Brain (organoid and tissue), 16 donors: ENCODE measurements at places on chromosomes 5 and 9.

DNA sequence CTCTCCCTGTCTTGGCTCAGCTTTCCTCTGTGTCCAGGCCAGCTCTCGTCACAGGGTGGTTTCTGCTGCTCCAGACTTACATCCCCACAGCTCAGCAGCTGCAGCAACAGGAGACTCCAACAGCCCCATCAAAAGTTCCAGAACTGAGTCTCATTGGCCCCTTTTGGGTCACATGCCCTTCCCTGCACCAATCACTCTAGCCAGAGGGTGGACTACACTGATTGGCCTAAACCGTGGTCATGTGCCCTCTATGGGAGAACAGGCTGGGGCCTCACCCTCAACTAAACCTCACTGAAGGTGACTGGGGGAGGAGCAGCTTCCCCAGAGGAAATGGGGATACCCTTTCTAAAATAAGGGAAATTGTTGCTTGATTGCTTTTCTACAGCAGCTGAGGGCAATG lies 44.4 kb upstream of the CPLX2 start:
- no peak for DNase-seq

- DNase-seq = no peak
These were observed 89.9 kb downstream of the HSPA4 start for GRCh38 chr5:133141746-133142145.

DNA sequence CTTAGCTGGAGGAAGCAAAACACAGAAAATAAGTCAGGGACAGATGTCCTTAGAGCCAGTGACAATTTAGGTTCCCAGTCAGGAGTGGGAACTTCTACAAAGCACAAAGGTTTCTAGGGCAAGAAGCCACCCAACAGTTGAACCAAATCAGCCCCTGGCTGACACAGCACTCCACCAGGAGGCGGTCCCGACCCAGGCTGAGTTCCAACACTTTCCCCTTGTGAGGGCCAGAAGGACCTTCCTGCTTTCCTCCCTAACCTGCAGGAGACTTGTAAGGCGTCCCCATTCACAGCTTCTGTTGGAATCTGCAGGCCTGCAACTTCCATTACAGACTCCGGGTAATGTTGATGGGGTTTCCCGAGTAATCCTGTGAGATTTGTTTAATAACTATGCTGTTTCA lies 416.4 kb upstream of the IRX1 start:
- no peak for DNase-seq

GRCh38 chr5:97417986-97418385 lies 234.9 kb upstream of the RIOK2 start:
- DNase-seq = no peak

- no peak for DNase-seq
These were observed 8.7 kb upstream of the RANBP6 start for GRCh38 chr9:6024035-6024554.

DNA sequence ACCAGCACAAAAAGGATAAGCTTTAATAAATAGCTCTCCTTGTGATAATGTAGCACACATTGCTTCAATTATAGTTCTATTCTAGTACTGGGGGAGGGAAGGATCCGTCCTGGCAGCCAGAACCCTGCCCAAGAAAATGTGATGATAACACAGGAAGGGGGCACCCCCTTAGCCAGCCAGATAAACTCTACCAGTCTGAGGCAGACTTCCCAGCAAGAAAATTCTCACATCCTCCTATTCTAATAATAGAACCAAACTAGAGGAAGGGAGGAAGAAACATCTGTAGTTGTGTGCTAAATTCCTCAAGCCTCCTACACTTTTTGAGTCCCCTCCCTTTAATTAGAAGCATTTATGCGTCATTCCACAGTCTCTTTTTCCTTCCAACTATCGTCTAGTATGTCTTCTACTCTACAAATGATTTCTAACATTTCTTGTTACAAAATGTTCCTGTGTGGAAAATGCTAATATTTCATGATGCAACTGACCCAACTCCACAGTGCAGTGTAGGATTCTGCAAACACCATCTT lies 261.0 kb downstream of the SEMA5A start:
- DNase-seq = peak; percentile 33

DNA sequence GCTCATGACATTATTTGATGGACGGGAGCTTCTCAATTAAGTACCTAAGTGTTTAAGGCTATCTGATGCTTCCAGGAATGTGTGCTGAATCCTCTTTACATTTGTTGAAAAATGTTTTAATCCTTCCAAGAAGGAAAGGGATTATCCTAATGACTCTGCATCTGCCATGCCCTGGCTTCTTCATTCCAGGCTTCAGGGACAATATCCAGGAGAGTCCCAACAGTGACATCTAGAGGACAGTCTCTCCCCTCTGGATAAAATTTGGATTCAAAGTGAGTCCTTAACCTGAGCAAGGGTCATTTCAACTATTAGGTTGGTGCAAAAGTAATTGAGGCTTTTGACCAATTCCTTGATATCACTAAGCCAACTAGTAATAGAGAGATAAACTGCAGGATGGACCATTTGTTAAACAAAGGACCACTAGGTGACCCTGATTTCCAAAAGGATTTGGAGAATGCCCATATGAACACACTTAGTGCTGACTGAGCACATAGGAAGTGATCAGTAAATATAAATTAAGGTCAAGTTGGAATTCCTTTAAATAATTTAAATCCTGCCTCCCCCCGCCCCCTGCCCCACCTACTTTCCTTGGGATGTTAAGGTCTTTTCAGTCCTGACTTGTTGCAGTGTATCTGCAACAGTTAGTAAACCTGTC lies 19.1 kb downstream of the TNFSF8 start:
- DNase-seq = peak; percentile 81

DNA sequence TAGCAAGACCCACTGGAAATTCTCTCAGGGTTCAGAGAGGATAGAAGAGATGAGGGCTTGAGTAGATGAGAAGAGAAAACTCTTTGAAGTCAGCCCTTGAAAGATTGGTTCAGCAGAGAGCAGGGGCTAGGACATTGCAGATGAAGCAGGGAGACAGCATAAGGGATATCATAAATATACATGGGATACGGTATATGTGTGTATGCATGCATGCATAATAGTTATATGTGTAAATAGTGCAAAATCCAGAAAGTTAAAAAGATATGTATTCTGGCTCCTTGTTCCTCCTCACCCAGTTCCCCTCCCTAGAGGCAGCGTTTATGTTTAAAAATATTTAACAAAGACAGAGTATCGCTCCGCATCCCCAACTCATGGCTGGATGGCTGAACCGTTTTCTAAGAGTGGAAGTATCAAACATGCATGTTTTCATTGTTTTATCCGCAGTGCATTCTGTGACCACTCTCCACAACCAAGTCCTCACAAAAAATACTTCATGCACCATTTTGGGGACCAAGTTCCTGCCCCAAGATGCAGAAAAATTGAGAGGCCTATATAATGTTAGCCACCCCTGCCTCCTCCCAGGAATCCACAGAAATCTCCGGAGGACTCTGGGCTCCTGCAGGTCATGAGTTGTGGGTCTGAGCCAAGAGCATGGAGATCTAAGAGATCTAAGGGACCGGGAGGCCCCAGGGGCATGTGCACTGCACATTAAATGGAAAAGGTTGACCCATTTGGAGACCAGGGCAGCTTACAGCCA lies 119.5 kb downstream of the MTX3 start:
- DNase-seq = peak; percentile 64

DNA sequence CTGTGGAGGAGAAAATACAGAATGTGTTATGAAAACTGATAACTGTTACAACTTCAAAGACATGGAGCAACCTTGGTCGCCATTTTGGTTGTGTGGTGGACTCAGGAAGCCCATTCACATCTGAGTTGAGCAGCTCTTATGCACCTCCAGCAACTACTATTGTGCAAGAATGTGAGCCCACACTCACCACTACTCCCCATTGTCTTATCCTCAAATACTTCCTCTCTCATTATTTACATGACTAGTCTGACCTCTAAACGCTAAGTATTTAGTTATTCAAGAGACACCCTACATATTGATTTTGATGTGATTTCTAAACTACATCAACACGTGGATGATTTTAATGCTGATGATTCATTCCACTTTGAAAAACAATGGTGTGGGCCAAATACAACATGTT lies 516.6 kb upstream of the CLINT1 start:
- no peak for DNase-seq

DNA sequence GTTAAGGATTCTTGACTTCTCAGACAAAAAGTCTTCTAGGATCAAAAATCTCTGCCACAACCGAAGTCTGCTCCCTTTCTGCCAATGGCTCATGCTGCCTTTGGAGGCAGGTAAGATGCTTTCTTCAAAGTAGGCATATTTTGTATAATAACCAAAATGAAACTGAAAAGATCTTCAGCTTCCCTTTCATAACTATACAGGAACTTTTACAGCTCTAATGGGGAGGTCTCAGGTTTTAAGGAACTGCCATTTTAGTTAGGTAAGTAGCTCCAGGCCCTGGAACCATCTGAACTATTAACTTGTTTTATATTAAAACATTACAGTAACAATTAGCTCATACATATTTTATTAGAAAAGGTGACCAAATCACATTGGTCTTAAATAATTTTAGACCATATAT lies 110.9 kb upstream of the FREM1 start:
- no peak for DNase-seq

- no peak for DNase-seq
These were observed 179.6 kb upstream of the SGCD start for GRCh38 chr5:156147261-156147943.

GRCh38 chr5:10690460-10691440 lies 70.3 kb downstream of the DAP start:
- DNase-seq = peak; percentile 93

GRCh38 chr9:85332487-85332886 lies 409.3 kb downstream of the AGTPBP1 start:
- no peak for DNase-seq

DNA sequence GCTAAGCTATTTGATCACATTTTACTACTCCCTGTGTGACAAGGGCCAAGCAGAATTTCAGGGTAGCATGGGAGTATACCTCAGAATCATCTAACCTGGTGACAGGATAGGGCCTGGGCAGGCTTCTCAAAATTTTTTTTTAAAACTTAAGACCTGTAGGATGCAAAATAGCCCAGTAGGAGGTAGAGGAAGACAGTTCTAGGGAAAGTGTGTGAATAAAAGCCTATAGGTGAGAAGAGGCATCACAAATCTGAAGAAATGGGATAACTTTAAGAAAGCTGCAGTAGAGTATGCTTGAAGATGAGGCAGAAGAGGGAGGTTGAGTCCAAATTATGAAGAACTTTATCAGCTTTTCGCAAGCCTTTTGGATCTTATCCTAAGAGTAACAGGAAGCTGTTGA lies 32.3 kb downstream of the CNTRL start:
- DNase-seq = no peak

DNA sequence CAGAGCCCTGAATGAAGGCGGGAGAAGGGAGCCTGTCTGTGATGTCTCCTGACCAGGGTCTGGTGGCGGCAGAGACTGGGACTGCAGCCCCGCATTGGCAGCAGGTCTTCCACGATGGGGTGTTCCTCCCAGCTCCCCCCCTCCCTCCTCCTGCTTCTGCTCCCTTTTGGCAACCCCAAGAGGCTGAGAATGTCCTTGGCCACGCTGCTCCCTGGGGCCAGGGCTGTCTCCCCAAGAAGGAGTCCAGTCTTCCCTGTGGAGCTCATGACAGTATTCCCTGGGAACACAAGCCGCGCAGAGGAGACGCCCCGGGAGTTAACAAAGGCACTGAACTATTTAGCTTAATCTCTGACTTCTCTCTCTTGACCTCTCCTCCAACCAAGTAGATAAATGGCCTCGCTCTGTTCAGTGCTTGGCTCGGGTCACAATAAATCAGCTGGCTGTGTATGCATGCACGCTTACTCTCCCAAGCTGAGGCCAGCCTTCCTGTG lies 84.0 kb upstream of the NEURL1B start:
- DNase-seq = peak; percentile 62

DNA sequence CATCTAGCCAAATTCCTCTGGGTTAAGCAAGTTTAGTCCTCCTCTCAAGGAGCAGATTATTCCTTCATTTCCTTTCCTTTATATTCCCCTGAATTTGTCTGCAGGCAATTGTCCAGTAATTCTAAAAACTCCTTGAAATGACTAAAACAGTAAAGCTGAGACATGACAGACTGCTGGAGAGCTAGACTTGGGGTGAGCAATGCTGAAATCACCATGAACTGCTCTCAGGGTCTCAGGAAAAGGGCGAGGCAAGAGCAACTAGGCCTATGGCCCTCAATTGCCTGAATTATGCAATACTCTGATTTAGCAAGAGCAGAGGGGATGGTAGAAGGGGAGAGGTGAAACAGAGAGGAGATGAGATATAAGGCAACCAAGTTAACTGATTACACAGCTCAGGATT lies 172.9 kb upstream of the NREP start:
- DNase-seq = no peak

DNA sequence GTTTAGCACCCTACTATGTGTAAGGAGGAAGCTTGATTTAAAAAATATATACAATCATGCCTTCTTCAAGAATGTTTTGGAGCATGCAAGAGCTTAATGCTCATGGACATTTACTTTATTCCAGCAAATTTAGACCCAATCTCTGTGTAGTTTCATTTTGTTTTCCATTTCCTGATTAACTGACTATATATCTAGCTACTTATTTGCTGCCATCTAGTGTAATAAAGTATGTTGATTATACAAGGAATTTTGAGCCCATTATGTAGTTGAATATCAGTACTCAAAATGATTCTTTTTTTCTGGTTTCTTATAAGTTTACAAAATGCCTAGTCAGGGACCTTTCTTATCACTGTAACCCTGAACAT lies 100.0 kb upstream of the CCDC152 start:
- peak; percentile 17 for DNase-seq

- peak; percentile 64 for DNase-seq
These were observed 3.9 kb upstream of the PURA start for GRCh38 chr5:140109759-140110645.

DNA sequence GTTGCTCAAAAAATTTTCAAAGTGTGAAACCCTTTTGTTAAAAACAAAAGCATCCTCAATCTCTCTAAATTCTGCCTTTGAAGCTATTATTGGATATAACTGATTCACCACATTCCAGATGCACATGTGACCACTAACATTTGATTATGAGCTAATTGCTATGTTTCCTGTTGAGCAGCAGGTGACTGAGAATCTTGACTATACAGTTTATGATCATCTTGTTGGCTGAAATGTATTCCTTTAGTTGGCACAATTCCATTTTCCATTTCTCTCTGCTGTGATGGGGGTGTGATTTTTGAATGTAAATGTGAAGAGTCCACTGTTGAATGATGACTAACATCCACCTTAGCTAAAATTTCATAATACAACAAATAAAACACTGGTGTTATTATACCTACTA lies 10.7 kb downstream of the LYSMD3 start:
- no peak for DNase-seq

DNA sequence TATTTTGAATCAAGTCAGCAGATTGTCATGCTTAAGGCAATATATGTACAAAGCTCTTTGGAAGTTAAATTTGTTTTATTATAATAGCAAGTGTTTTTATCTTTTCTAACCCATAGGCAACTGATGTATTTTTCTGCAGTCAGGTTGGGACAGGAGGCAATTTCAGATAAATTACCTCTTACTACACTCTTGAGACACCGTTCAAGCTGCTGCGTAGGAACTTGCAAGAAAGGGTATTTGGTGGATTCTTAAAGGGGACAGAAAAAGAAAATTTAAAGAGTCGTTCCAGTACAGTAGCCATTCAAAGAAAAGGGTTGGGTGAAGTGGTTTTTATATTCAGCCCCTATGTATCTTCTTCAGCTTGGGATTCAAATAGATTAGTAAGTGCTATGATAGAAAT lies 112.4 kb upstream of the APC start:
- peak; percentile 17 for DNase-seq

GRCh38 chr5:36393656-36394428 lies 92.1 kb upstream of the RANBP3L start:
- no peak for DNase-seq
